ENCODE measurements at places on chromosomes 5 and 9.

DNA sequence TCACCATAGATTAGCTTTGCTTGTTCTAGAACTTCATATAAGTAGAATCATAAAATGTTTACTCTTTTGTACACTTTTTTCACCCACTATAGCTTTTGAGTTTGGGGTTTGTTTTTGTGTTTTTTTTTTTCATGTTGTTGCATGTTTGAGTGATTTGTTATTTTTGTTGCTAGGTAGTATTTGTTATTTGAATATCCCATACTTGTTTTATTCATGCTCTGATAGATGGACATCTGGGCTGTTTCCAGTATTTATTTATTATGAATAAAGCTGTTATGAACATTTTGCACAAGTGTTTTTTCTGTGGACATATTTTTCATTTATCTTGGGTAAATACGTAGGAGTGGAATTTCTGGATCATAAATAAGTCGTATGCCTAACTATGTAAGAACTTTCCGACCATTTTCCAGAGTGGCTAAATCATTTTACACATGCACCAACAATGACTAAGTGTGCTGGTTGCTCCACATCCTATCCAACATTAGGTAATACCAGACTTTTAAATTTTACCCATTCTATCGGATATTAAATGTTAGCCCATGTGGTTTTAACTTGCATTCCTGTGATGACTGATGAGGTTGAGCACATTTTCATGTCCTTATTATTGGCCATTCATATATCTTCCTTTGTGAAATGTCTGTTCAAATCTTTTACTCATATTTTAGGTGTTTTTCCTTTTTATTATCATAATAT, 69.1 kb upstream of the NR4A3 start:
- DNase-seq = peak; percentile 91

DNA sequence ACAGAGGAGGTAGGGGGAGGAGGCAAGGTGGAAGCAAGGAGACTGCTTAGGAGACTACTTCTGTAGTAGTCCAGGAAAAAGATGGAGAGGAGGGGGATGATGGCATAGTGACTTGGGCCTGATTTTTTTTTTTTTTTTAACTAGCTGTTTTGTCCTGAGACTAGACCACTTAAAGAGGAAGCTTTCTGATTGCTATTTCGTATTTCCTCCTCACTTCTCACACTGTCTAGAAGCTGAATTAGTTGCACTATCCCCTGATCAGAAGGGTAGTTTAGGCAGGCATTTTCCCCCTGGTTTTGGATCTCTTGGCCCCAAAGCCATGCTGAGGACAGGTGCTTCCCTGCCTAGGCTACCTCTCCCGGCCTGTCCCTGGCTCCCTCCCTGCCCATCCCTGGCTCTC, 14.9 kb downstream of the LARP1 start:
- DNase-seq = no peak

DNA sequence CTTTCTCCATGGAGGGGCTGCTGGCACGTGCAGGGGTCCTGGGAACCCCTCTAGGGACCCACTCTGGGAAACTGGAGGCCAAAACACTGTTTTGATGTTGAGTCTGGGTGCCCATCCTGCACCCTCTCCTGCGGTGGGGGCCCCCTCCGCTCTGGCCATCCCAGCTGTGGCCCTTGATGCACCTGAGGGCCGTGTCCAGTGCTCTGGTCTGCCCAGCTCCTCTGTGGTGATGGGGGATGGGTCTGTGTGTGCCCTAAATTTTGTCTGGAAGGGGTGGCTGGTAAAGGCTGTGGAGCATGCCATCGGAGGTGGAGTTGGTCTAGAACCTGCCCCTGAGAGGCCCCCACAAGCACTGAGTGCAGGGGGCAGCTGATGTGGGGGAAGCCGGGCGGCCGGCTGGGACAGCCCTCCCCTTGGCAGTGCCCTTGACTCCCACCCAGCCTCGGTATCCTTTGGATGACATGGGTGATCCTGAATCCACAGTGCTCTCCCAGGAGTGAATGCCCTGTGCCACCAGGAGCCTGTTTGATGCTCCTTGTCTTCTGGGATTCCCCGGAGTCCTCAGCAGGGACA, 26.3 kb downstream of the AHRR start:
- no peak for DNase-seq

GRCh38 chr9:125732562-125732961, 14.6 kb upstream of the PBX3 start:
- DNase-seq = peak; percentile 9

DNA sequence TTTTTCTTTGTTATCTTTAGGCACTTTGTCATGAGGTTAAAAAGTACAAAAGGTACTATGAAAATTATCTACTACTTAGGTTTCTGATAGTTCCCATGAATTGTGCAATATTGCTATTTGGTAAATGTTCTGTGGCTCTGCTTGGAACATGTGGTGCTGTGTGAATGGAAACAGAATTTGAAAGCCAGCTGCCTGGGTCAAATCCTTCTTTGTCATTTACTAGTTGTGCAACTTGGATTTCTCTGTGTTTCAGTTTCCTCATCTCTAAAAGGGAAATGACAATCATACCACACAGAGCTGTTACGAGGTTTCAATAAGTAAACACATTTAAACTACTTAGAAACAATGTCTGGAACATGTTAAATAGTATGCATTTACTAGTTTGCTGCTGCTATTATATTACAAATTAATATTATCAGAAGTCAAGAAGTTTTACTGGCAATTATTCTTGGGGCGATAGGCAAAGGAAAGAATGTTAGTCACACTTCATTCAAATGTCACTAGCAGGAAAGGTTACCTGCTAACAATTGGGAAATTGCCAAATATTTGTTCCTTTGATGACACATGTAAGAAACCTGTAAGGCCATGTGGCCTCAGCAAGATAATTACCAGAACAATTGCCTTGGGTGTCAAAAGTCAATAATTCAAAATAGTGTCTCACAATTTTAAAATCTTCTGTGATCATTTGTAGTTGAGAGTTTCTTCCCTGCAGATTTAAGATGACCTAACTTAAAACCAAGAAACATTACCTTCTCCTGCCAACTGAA, 184.8 kb downstream of the KIAA0825 start:
- DNase-seq = peak; percentile 51

DNA sequence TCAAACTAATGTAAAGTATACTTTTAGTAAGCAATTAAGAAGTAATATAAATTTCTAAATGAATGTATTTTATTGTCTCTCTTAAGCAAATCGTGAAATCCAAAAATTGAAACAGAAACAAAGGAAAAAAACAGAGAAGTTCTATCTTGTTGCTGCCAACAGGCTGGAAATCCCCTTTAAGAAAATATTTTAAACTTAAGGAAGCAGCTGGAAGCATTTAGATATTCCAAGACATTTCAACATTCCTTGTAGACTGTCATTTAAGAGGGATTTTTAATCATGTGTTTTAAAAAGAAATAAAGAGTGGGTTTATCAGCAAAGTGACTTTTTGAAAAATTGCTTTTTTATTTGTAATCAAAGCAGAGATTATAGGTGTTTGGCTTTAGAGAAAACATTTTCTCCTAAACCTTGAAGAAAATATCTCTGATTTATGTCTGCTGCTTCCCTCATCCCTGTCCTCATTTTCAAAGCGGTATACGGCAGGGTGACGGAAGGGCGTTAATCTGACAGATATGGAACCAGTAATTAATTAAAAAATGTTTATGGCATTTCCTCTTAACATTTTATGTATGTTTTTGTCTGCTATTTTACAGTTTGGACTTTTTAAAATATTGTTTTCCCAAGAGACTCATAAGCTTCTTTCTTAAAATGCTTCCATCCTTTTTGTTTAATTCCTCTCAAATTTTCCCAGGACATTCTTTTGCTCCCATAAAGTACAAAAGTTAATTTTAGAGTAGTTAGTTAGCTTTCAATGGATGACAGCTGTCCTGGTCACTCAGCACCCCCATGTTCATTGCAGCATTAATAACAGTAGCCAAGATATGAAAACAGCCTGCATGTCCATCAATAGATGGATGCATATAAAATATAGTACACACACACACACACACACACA, 245.6 kb downstream of the LURAP1L start:
- no peak for DNase-seq

- DNase-seq = no peak
Measured at GRCh38 chr9:94173632-94174031, 85.5 kb upstream of the ZNF169 start.

GRCh38 chr5:75052192-75053053, at the start of gene GCNT4:
Gene GCNT4, minus strand, starts transcription at chr5:75052558. Its CDS starts 22,521 bp downstream, at chr5:75030037.
- DNase-seq = peak; percentile 63

DNA sequence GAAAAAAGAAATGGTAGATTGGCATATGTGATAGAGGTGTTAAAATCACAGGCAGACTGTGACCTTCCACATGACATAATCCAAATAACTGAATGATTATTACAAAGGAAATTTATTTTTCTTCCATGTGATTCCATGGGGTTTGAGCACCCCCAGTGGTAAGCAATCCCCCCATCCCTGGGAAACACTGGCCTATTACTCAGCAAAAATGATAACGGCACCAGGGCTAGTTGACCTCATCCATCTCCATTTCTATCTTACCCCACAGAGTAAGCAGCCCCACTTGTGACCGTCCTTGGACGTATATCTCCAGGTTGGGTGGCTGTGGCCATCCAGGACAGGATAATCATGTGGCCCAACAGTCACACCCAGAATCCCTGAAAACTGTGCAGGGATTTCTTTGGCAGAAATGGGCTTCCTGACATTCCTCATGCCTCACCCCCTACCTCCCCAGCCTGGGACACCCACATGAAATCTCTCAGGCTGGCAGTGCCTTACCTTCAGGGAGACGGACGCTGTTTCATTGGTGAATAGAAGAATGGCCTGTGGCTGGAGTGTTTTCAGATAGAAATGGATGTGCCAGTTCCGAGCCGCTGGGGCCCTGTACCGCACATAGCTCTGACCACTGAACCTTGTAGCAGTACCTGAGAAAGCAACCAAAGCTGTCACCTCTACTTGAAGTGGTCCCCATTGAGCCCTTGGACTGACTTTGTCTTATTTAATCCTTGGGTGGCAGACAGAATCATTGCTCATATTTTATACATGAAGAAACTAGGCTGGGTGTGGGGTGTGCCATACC, 69.9 kb downstream of the SLC36A1 start:
- DNase-seq = no peak

DNA sequence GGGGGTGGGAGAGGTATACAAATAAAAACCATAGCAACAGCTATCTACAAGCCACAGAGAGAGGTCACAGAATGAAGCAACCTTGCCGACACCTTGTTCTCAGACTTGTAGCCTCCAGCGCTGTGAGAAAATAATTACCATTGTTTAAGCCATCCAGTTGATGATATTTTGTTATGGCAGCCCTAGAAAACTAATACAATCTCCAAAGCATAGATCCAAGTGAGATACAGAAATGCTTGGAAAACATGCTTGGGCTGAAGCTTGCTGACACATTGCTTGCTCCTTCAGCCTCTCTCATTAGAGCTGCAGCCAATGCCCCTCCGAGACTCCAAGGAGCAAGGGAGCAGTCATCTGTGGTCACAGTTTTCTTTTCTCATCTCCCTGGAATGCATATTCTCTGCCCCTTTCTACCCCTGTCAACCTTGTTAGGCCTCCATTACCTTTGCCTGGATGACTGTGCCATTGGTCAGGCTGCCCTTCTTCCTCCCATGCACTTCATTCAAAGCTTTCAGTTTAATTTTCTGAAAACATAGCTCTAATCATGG, 401.4 kb upstream of the KLF4 start:
- peak; percentile 67 for DNase-seq

DNA sequence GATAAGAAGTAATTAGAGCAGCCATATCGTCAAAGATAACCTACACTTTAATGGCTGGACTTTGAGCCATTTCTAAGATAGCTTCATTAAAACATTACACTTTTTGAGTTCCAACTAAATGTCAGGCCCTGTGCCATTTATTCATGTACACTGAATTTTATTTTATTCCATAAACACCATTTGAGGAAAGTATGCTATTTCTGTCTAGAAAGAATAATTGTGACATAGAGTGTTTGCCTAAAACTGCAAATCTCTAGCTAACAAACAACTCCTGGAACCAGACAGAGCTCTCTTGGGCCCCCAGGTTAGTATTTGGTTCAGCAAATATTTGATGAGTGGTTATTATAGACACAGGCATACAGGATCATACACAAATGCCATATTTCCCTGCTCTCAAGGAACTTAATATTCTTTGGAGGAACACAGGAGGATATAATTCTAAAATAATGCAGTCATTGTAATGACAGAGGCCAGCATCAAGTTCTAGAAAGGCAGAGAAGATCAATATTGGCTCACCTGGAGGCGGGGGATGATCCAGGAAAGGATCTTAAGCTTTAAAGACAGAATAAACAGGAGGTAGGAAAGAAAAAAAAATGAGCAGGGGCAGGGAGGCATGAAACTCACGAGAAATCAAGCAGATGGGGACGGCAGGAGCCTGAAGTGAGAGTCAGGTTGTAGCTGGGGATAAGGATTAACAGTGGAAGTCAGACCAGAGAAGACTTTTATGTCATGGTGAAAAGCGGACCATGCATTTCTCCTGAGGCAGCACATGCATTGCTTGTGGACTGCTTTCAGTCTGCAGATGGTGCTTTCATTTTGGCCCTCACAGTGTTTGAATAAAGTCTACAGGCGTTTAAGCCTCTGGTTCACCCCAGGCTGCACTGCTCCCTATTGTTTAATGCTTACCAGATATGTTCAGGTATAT, 127.7 kb downstream of the GCNT1 start:
- DNase-seq = no peak

- DNase-seq = peak; percentile 49
Measured at GRCh38 chr5:148910686-148911361, 84.4 kb downstream of the ADRB2 start.

DNA sequence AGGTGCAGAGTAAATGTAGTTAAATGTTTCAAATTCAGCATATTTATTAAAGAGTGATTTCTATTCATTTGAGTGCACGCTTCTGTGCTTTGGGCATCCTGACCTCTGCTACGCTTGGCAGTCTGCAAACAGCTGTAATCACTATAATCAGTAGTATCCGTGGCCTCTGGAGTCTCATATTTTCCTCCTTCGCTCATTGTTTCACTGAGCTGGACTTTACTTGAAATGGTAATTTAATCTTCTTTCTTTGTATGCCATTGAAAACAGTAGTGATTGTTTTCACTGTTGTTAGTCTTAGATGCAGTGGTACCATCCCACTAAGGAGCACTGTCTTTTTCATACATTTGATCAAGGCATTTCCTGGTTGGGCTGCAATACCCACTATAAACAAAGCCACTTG, 43.5 kb upstream of the CAVIN4 start:
- DNase-seq = no peak

DNA sequence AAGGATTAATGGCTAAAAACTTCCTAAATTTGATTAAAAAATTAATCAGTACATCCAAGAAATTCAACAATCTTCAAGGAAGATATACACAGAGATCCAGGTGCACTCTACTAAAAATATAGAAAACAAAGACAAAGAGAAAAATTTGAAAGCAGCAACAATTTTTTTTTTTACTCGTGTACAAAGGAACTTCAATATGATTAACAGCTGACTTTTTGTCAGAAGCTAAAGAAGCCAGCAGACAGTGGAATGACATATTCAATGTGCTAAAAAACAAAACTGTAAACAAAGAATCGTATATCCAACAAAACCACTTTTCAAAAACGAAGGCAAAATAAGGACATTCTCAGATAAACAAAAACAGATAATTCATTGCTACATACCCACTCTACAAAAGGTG, 234.6 kb downstream of the FSTL4 start:
- DNase-seq = no peak

Measured in fibroblast of skin of right biceps (primary cell).